ENCODE measurements at places on chromosomes 1 and 21. TPM values are rescaled to one million over a fixed set of nuclear protein-coding genes. Genes with fewer than 3 reads are reported as not detected.
A peak's percentile ranks its signal among the peaks of the same experiment; 100 is the strongest.

DNA sequence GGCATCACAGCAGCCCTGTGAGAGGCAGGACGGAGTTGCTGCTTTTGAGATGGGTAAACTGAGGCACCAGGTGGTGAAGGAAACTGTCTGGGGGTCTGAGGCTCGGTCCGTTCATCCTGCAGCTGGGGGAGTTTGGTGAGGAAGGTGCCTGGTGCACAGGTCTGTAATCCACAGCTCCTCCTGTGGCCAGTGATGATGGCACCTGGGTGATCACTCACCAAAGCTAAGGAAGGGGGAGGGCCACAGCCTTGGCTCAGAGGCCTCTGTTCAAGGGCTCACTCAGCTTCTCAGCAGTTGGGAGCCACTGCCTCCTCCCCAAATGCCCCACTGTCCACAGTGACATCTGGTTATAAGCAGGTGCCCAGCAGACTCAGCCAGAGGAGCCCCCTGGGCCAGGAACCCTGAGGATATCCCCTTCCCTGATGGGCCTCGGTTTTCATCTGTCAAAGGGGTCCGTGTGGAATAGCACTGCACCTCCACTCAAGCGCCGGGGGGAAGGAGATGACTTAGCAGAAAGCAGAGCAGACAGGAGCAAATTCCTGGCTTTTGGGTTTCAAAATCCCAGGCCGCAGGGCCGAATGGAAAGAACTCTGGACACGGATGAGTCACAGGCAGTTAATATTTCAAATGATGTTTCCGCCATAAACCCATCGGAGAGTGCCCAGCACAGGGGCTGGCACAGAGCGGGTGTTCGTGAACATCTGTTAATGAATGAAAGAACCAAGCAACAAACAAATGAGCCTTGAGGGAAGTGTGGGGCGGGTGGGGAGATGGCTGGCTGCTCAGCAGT is 82.8 kb downstream of the DMRTB1 start:
- no peak for DNase-seq

DNA sequence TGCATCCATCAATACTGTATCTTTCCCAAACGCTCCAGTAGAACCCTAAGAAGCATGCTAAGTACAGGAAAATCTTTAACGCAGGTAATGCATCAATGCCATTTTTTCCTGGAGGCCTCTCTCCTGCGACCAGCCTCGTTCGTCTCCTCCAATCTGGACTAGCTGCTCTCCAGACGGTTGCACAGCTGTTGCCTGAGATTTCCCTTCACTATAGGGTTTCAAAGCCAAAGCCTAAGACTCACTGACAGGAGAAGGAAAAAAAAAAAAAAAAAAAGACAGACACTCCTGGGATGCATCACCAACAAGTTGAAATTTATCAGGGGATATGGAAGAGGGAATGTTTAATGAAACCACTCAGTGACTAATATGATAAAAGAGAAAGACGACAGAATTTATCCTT is 93.0 kb downstream of the APP start:
- DNase-seq: no peak

GRCh38 chr1:203797948-203798655 is 2.7 kb downstream of the ZBED6 start:
- no peak for DNase-seq

- no peak for DNase-seq
These were observed 8.4 kb downstream of the ENO1 start for GRCh38 chr1:8870103-8870502.

GRCh38 chr1:112881742-112882127 is 74.3 kb downstream of the SLC16A1 start:
- DNase-seq: no peak

- peak; percentile 18 for DNase-seq
These were observed 100.4 kb downstream of the GALNT2 start for GRCh38 chr1:230167419-230167852.

DNA sequence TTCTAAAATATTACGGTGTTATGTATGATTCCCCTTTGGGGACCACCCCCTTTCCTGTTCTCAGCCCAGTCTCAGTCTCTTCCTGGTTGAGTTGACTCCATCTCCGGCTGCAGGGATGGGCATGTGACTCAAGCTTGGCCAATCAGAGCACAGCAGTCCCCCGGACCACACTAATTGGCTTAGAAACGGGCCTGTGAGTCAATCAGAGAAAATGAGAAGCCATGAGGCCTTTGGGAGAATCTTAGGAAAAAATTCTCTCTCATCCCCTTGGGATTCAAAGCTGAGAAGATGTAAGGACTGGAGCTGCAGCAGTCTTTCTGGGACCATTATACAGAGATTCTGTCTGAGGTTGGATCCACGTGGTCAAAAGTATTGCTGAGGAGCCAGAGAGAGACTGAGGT is 10.7 kb upstream of the FHAD1 start:
- DNase-seq: no peak

DNA sequence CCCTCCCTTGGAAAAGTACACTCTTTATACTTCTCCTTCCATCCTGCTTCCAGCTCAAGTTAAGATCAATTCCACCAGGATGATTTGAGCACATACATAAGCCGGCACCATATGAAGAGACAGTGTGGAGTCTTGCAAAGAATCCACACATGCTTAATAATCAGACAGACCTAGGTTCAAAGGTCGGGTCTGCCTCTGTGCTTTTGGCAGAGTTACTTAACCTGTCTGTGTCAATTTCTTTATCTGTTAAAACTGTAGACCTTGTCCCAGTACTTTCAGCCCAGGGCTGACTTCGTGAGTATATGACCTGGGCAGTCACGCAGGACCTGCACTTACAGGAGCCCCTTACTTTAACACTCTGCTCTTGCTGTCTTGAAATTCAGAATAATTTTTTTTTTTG is 30.2 kb upstream of the BECN2 start:
- DNase-seq: no peak

- no peak for DNase-seq
These were observed 23.1 kb downstream of the SMG7 start for GRCh38 chr1:183495420-183495819.

DNA sequence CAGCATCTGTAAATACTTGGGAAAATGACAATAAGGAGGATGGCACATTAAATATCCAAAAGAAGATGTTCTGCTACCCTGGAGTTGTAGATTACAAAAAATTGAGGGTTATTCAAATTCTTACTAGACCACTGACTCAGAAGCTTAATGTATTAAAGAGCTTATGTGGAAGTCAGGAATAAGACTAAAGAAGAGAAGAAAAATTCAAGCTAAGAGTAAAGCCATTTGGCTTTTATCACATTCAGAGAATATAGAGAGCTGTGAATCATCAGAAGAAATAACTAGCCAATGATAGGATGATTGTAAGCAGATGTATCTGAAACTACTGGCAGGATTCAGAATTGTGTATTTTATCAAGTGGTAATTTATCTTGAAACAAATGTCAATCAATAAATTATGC is 237.0 kb downstream of the TBX15 start:
- no peak for DNase-seq

GRCh38 chr21:46448108-46448507 is 10.6 kb upstream of the DIP2A start:
- no peak for DNase-seq

GRCh38 chr1:18569251-18569650 is 61.4 kb upstream of the PAX7 start:
- DNase-seq: no peak

DNA sequence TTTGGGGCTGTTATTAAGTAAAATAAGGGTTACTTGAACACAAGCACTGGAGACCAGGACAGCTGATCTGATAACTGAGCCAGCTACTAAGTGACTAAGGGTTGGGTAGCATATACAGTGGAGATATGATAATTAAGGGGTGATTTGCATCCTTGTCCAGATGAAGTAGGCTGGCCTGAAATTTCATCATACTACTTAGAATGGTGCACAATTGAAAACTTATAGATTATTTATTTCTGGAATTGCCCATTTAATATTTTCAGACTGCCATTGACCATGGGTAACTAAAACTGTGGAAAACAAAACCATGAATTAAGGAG is 3.8 kb upstream of the CD1B start:
- no peak for DNase-seq

GRCh38 chr1:203323587-203323986 is 18.3 kb downstream of the BTG2 start:
- no peak for DNase-seq

DNA sequence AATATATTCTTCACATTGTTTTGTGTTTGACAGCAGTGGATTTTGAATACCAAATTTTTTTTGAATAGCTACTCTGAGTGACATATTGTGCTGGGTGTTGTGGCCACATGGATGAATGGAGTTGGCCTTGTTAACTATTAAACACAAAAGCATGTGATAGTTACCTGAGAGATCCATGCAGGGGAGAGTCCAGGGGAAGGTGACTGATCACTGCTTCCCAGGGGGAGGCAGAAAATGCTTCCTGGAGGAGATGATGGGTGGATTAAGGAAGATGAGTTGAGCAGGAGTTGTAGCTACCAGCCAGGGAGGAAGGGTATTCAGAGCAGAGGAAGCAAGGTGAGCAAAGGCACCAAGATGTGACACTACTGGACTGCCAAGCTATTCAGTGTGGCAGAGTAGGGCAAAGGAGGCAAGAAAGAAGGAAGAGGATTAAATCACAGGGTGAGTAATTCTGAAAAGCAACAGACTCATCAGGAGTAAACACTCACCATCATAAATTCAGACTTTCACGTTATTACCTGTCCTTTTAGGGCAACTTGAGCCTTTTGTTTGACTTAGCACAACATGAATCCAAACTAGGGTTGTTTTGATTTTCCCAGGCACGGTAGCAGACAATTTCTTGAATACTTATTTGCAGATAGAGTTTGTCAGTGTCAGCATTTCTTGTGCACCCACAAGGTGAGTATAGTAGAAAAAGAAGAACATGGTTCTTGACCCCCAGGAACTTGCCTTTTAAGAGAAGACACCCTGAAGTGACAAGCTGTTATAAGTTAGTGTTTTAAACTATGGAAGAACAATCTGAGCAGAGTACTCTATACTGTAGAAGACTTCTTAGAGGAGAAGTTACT is 4.2 kb downstream of the CD46 start:
- no peak for DNase-seq

DNA sequence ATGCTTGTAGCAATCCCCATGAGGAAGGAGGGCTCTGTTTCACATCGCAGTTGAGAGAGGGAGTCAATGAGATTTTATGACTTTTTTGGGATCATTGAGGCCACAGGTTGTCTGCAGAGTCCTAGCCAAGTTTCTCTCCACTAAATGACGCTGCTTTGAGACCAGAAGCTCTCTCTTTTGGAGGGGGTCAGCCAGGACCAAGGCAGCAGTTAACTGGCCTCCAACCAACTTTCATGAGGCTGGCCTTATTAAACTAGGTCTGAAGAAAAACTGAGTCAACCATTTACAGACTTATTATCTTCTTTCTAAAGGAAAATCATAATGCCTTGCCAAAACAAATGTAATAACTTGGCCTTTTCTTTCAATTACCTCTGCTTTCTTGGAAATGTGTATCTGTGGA is 8.6 kb downstream of the WLS start:
- no peak for DNase-seq

DNA sequence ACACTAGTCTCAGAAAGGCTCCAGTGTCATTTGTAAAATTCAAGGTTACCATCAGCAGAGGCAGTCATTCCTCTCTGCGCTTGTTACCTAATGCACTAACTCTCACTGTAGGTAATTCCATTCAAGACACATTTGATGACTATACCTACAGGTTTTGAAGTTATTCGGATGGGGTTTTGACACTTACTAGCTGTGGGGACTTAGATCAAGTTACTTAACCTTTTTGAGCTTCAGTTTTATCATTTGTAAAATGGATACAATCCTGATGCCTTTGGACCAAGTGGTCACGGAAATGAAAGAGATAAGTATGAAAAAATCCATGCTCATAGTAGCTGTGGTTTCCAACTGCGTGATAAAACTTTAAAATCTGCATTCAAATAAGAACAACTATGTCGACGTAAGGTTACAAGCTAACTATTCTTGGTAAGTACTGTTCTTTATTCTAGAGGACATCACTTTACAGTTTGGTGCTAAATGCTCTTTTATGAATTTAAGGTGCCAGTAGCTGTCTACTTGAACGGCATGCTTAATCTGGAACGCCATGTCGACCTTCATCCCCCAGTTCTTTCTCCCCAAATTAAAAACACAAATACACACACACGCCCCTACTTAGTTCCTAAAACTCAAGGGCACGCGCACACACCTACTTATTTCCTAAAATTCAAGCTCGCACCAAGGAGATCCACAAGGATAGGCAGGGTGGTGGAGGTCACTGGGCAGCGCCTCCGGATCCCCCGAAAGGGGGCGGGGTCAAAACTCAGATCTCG is 550 bp upstream of the NFYC start:
- no peak for DNase-seq

DNA sequence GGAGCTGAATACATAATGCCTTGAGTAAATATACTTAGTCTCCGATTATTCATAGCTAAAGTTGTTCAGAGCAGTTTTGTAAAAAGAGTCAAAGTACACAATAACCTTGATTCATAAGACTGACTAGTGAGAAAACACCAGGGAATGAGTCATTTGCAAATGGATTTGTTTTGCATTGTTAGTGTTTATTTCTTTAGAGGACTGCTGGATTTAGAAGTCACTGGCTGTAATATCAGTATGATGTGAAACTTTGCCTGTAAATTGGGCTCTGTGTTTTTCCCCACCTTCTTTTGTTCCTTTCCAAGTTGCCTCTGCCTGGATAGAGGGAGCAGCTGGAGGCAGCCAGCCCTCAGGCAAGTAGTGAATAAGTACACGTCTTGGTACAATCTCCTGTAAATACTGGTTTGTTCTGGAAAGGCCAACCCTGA is 474.7 kb downstream of the NUF2 start:
- no peak for DNase-seq

GRCh38 chr1:66576645-66577044 is 42.7 kb downstream of the SGIP1 start:
- DNase-seq: no peak

GRCh38 chr21:37331411-37331810 is 35.2 kb upstream of the DYRK1A start:
- DNase-seq: no peak

DNA sequence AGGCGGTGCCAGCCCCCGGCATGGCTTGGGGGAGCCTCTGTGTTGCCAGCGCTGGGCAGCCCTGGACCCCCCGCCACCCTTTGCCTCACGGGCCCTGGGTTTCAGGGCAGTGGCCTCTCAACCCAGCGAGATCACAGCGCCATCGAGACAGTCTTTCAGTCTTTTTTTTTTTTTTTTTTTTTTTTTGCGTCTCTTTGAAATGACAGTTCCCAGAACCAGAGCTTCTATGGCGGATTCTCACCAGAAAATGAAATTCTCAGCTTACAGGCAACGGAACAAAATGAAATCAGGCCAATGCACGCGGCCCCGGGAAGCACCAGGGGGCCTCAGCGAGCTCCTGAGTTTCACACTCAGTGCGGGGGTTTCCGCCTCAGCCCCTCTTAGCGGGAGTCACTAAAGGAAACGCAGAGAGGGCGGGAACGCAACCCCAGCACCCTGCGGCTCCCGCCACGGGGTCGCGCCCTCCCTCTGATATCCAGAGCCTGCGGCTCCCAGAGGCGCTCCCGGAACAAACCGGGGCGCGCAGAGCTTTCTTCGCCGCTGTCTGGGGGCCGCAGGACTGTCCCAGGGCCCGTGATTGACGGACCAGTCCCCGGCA is 8.0 kb upstream of the COL6A1 start:
- DNase-seq: peak; percentile 78

GRCh38 chr1:162305969-162306368 is 70.7 kb downstream of the SPATA46 start:
- DNase-seq: no peak

Gene OR2AK2
- not detected for total RNA-seq

Gene DUSP23
- 30.2 TPM for total RNA-seq

Gene NHLH1
- total RNA-seq: 0.30 TPM

Gene CRYAA
- not detected for total RNA-seq

Gene GJA4
- 0.51 TPM for total RNA-seq

Gene TRNP1
- 0.76 TPM for total RNA-seq

Gene RPTN
- total RNA-seq: not detected

Gene TNFRSF14
- 99.3 TPM for total RNA-seq

Gene VANGL2
- 0.08 TPM for total RNA-seq

Gene DNALI1
- not detected for total RNA-seq

Gene VWA5B1
- not detected for total RNA-seq

Gene OR2L3
- total RNA-seq: not detected

Gene TMOD4
- total RNA-seq: 2.3 TPM

Gene LRRC42
- total RNA-seq: 22.6 TPM
